ENCODE measurements at places on chromosomes 6 and 20.

GRCh38 chr6:144585217-144585814 lies 300.2 kb downstream of the UTRN start:
- DNase-seq: no peak

GRCh38 chr6:52642368-52642767 lies 28.5 kb upstream of the TMEM14A start:
- DNase-seq: no peak

DNA sequence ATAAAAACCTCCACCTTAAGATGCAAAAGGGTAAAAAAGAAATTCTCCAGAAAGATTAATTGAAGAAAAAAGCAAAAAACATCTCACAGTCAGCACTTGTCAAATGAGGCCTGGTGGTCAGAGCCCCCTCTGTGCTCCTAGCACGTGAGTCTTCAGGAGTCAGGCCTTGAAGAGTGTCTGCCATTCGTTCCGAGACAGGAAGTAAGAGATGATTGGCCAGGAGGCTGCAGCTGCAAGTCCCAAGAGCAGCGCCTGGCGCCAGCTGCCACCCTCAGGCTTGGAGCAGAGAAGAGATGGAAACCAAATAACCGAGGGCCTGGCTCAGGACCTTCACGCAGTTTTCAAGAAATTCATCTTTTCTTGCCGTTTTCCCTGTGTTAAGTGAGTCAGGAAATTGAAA lies 65.0 kb downstream of the FAM120B start:
- DNase-seq: no peak

- DNase-seq: no peak
Measured at GRCh38 chr6:17591287-17591686, 8.8 kb upstream of the FAM8A1 start.

- DNase-seq: no peak
Measured at GRCh38 chr6:24930431-24930871, 5.3 kb downstream of the RIPOR2 start.

DNA sequence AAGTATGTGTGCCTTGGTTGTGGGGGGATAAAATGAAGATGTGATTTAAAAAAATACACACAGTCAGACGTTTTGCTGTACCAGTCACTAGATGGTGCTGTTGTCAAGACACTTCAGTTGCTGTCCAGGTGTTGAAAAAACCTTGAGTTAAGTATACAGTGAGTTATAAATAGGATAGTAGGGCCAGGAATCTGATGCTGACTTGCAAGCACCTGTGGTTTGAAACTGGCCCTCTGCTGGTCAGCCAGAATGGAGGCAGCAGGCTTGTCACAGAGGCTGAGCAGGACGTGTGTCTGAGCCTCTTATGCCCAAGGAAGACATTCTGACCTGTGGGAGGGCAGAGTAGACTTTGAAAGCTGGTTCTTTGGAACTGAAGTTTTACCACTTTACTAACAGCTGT lies 27.8 kb downstream of the RNF8 start:
- peak; percentile 36 for DNase-seq

DNA sequence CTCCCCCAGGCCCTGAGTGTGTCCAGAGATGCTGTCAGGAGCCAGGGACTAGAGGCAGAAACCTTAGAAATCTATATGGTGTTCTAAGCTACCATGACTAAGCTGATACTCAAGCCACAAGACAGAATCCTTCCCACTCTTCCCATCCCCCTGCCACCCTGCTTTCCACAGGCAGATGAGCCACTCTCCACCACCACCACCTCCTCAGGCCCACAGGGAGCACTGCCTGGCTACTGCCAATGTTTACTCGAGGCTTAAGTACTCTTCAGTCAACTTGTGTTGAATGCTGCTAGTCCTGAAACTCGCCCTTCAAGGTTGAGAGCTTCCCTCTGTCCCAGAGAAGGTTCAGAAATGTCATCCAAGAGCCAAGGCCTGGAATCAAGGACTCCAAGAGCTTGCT lies 56.2 kb downstream of the CENPW start:
- no peak for DNase-seq

- DNase-seq: no peak
Measured at GRCh38 chr6:61192610-61193009, 1093.4 kb downstream of the KHDRBS2 start.

- peak; percentile 52 for DNase-seq
Measured at GRCh38 chr20:44526129-44526528, 4.3 kb upstream of the SERINC3 start.

DNA sequence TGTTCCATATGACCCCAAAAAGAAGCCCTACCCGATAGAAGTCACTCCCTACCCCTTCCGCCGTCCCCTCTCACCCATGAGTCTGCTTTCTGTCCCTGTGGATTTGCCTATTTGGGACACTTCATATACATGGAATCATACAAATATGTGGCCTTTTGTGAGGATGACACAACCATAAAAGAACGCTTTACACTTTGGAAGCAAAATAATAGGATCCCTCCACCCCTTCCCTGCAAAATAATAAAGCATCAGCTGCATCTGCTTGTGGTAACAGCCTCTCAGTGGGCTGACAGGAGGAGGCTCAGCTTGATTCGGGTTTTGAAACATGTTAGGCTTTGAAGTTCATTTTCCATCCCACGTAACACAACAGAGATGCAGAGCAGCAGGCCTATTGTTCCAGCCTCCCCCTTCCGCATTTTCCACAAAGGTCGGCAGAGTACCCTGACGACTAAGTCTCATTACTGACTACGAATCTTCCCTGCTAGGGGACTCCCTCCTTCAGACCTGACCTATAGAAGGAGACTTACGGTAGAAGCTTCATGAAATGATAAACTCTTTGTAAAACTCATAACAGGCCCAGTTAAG lies 99.1 kb downstream of the ALDH8A1 start:
- DNase-seq: peak; percentile 15

GRCh38 chr20:58268421-58268821 lies 40.0 kb upstream of the ANKRD60 start:
- DNase-seq: no peak

DNA sequence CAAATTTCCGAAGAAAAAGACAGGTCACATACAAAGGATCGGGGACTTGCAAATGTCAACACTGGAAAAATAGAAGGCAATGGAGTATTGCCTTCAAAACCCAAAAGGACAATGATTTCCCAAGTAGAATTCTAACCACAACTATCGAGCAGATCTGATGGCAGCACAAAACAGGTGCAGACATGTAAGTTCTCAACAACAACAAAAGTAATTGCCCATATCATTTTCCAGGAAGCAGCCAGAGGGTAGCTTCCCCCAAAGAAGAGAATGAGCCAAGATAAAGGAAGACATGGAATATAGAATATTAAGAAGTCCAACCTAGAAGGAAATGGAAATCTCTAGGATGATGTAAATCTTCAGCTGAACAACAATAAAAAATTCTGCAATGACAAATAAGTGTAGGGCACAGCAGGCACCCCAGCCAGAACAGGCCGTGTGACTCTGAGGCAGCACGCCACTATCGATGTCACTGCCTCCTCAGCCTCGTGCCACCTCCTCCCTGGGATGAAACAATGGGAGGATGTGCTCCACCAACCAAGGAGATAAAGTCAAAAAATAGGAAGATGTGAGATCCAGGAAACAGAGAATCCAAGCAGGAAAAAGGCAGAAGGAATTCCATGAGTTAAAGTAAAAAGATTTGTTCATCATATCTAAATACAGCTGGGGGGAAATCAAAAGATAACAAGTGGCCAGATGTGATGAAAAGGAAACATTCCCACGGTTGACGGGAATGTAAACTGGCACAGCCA lies 34.1 kb downstream of the SERPINB1 start:
- DNase-seq: no peak

- no peak for DNase-seq
Measured at GRCh38 chr20:63017826-63018411, 11.2 kb upstream of the BHLHE23 start.

GRCh38 chr6:64254558-64254957 lies 619.0 kb downstream of the PHF3 start:
- no peak for DNase-seq

GRCh38 chr6:170393033-170393432 lies 86.5 kb downstream of the FAM120B start:
- no peak for DNase-seq

DNA sequence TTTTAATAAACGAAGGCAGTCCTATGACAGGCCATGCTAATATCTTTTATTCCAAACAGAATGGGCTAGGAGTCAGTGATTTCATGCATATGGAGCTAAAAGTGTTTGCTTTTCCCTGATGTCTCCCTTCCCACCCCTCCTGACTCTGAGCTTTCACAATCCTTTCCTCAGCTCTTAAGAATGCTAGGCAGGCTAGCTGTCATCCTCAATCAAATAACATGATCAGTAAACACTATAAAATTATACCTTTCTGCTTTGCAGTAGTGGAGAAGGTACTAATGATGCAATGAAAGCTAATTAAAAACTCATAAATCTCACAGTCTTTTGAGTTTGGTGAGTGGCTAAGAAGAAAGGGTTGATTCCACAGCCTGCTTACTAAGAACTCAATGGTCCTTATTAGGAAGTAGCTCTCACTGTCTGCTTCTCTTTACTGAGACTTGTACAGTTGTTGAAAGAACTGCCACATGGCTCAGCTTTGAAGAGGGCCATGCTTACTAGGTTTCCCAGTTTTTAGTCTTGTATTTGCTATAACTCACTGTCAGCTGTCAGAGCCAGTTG lies 250.9 kb upstream of the JAG1 start:
- DNase-seq: no peak

DNA sequence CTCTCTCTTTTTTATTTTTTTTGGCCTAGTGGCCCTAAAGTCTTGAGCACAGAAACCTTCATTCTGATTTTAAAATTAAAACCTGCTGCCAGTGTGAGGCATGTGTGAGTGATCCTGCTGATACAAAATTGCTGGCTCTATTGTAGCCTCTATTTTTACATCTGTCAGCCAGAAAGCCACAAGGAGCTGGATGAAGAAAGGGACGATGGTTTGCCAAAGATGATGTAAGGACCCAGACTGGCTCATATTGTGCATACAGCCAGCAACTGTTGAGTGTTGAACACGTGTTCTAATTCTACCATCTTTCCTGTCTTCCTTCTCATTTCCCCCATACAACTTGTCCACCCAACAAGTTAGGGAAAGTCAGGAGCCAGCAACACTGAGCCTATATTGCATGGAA lies 40.8 kb upstream of the ATXN1 start:
- no peak for DNase-seq

- DNase-seq: no peak
Measured at GRCh38 chr20:36573798-36574365, 485 bp downstream of the TGIF2 start.

DNA sequence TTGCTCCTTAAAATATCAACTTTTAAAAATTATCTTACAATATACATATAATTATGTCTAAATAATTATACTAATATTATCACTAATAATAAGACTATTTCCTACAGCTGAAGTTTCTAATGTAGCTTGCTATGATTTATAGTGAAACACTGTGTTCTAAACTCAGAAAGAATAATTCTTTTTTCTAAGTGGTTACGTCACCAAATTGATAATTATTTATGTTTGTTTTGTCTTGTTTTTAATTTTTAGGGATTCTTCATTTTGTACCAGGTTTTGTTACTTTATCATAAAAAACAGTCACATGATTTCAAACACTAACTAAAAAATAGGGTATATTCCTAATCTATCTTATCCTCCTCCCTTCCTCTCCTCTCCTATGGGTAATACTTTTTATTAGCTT lies 662.1 kb downstream of the FRK start:
- no peak for DNase-seq
